NCI-H510A treated with DMSO at 0.1 percent for 48 hours (cell line): ENCODE measurements at places on chromosomes 4 and X.

DNA sequence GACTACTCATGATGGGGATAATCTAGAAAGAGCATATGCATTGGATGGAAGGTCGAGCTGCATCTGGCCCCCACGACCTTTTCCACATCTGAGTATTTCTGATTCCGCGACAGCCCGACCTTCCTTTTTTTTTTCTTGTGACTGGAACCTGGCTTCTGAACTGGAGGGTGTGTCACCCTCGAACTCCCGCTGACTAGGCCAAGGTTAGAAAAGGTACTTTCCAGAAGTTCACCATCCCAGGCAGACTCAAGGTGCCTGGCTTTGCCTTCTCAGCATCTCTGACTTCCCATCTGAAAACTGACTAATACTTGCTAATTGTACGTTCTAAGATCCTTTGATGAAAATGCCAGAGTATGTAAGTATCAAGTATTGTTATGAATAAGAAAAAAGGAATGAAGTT lies 49.3 kb upstream of the CD40LG start:
- DNase-seq = no peak

DNA sequence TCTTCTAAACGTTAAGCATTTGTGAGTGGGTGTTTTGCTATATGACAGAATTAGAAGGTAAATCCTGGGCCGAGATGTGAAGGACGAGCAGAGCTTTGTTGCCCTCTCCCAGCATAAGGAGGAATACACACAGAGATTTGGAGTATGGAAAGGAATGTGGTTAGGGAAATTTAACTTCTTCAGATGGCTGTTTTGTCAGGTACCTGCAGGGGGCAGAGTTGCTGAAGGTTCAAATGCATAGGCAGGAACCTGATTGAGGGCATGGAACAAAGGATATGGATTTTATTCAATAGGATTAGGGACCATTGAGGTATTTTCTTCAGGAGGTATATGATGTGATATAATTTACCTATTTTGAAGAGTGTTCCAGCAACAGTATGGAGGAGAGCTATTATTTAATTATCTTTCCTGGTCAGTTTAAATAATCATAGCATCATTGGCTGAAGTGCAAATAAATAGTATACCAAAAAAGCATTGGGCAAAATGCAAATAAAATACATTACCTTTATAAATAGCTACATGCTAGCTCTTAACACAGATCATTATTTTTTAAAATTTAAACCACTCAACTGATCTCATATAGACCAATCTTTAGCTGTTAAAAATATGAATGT lies 143.6 kb downstream of the SLIT2 start:
- DNase-seq = peak; percentile 12

GRCh38 chr4:183746305-183747229 lies 87.5 kb downstream of the TRAPPC11 start:
- no peak for DNase-seq

GRCh38 chr4:127240764-127241105 lies 392.0 kb upstream of the INTU start:
- no peak for DNase-seq

DNA sequence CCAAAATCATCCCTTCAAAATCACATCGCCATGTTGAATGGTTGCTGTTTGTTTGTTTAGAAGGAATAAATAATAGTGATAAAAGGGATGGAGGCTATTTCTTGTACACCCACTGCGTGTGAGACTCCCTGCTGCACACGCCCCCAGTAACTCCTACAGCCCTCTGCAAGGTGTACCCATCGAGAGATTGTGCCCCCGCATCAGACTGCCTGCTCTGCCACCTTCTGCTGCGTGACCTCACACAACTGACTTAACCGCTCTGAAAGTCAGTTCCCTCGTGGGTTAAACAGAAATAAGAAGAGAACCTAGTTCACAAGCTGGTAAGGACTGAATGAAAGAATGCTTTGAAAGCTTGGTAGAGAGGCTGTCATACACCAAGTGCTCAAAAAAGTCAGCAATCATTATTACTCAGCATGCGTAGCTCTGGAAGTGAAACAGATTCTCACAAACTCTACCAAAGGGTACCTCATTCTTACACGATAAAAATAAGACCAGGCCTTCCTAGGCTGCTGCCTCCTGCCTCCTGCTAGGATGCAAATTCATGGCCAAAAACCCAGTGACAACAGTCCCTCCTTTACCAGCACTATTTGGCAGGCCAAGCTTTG lies 147.1 kb downstream of the CPEB2 start:
- DNase-seq = no peak

GRCh38 chrX:17377091-17377717 lies 2.2 kb downstream of the NHS start:
- peak; percentile 76 for DNase-seq
